ENCODE measurements at places on chromosomes 13 and 19.

GRCh38 chr19:13574933-13575332 lies 68.7 kb upstream of the CACNA1A start:
- no peak overlapping the region for H3K4me3 ChIP-seq
- H3K27ac ChIP-seq = no peak overlapping the region
- no peak for DNase-seq
- peaks cover 3% of the 10 kb centered on the region for H3K27me3 ChIP-seq
- no peaks in the 10 kb centered on the region for H3K36me3 ChIP-seq
- H3K4me1 ChIP-seq = no peaks in the 10 kb centered on the region

DNA sequence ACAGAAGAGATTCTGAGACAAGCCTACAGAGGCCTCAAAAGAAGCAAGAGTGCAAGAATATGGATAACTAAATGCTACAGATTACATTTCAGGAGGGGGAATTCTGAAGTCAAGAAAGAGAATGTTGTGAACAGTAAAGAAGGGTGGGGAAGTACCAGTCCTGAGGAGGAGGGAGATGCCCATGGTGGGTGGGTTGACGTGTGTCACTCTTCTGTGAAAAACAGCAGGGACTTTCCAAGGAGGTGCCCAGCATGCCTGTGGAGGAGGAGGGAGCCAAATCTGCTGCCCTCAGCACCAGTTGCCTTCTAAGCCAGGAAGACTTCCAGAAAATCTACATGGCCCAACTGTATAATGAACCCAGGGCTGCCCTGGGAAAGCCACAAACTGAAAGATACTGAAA lies 87.7 kb downstream of the SGCG start:
- no peak for DNase-seq
- no peak overlapping the region for H3K27ac ChIP-seq
- peaks cover 5% of the 10 kb centered on the region for H3K27me3 ChIP-seq
- no peaks in the 10 kb centered on the region for H3K4me1 ChIP-seq

- peaks cover 11% of the 10 kb centered on the region for H3K36me3 ChIP-seq
- H3K4me1 ChIP-seq = peaks cover 58% of the 10 kb centered on the region
- peaks cover 11% of the 10 kb centered on the region for H3K27me3 ChIP-seq
Observed at GRCh38 chr19:35013041-35013819, 13.1 kb downstream of the GRAMD1A start.

DNA sequence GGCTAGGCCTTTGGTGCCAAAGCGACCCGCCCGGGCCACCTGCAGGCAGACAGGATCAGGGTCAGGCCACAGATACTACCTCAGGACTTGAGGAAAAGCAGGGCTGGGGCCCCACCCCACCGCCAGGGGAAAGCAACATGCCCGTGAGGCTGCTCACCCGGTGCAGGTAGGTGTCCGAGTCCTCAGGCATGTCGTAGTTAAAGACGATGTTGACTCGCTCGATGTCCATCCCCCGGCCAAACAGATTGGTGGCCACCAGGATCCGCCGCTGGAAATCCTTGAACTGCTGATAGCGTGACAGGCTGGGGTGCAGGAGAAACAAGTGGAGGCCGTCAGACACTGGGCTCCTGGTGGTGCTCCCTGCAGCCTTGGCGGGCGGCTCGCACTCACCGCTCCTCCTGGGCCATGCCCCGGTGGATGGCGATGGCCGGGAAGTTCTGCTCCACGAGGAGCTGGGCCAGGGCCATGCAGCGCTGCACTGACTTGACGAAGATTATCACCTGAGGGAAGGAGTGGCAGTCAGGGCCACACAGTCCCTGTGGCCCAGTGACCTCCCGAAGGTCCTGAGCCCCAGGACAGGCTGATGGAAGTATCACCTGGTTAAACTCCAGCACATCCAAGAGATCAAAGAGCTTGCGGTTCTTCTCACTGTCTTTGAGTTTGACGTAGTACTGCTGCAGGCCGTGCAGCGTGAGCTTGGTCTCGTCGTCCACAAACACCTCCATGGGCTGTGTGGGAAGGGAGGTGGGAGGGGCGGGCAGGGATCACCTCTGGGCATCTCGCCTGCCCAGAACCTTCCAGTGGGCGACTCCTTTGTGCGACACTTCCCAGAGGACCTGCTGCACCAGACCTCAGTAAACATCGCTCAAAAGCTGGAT lies 9.8 kb downstream of the DDX39A start:
- H3K4me3 ChIP-seq = peak overlapping the region; percentile 48
- peaks cover 43% of the 10 kb centered on the region for H3K36me3 ChIP-seq
- peak overlapping the region; percentile 91 for H3K27ac ChIP-seq
- peaks cover 82% of the 10 kb centered on the region for H3K27me3 ChIP-seq
- peaks cover 43% of the 10 kb centered on the region for H3K4me1 ChIP-seq

All from immature natural killer cell (primary cell).